ENCODE measurements at places on chromosomes 6 and 20. TPM values are rescaled to one million over a fixed set of nuclear protein-coding genes. Genes with fewer than 3 reads are reported as not detected.

GCNT2 gene
- 0.90 TPM for total RNA-seq

NKX2-2 gene
- not detected for total RNA-seq

- no peak for DNase-seq
- no peak overlapping the region for H3K4me3 ChIP-seq
- H3K4me1 ChIP-seq: peaks cover 2% of the 10 kb centered on the region
- H3K27me3 ChIP-seq: no peaks in the 10 kb centered on the region
These were observed 149.8 kb upstream of the AKAP12 start for GRCh38 chr6:151089978-151090377.

- no peaks in the 10 kb centered on the region for H3K36me3 ChIP-seq
- no peaks in the 10 kb centered on the region for H3K27me3 ChIP-seq
- no peak for DNase-seq
- no peak overlapping the region for H3K4me3 ChIP-seq
- no peak overlapping the region for H3K27ac ChIP-seq
These were observed 45.4 kb downstream of the PRND start for GRCh38 chr20:4767084-4767483.

GRCh38 chr6:138546733-138547185 is 47.5 kb upstream of the NHSL1 start:
- H3K27ac ChIP-seq: peak overlapping the region; percentile 27
- peaks cover 10% of the 10 kb centered on the region for H3K4me1 ChIP-seq
- H3K27me3 ChIP-seq: no peaks in the 10 kb centered on the region
- DNase-seq: peak; percentile 67
- no peaks in the 10 kb centered on the region for H3K36me3 ChIP-seq

GRCh38 chr6:16057446-16057845 is 71.4 kb upstream of the MYLIP start:
- no peak overlapping the region for H3K4me3 ChIP-seq
- H3K36me3 ChIP-seq: no peaks in the 10 kb centered on the region
- H3K4me1 ChIP-seq: no peaks in the 10 kb centered on the region
- DNase-seq: no peak
- no peak overlapping the region for H3K27ac ChIP-seq

DNA sequence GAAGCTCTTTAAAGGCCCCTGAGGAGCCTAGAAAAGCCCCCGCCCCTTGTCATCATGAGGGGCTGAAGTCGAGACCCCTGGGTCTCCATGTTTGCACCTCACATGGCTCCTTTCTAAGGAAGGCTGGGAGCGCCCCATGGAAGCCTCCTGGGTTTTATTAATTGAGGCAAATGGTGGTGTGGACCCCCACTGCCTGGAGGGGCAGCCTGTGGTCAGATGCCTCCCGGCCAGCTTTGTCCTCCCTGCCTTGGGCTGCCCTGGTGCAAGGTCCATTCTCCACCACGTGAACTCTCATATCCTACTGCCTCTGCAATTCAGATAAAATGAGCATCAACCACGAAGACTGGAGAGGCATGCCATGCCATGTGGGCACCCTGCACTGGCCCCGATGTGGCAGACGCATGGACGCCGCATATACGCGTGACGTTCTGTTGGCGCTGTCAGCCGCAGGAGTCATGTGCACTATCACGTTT is 295.5 kb downstream of the TAF4 start:
- DNase-seq: no peak
- H3K36me3 ChIP-seq: no peaks in the 10 kb centered on the region
- H3K27ac ChIP-seq: no peak overlapping the region
- no peaks in the 10 kb centered on the region for H3K4me1 ChIP-seq
- no peak overlapping the region for H3K4me3 ChIP-seq
- H3K27me3 ChIP-seq: no peaks in the 10 kb centered on the region

GRCh38 chr6:7895125-7895423 is 15.5 kb downstream of the TXNDC5 start:
- no peaks in the 10 kb centered on the region for H3K4me1 ChIP-seq
- H3K36me3 ChIP-seq: peaks cover 70% of the 10 kb centered on the region
- H3K4me3 ChIP-seq: no peak overlapping the region
- no peak for DNase-seq
- no peak overlapping the region for H3K27ac ChIP-seq

All from IMR-90 (cell line).